ENCODE measurements at places on chromosomes 1 and 21. TPM values are rescaled to one million over a fixed set of nuclear protein-coding genes. Genes with fewer than 3 reads are reported as not detected.

Gene RHEX
- not detected for total RNA-seq

Gene SRRM1
- total RNA-seq, result 22.7 TPM

Gene OR10X1
- total RNA-seq, result not detected

Gene KRTAP13-2
- total RNA-seq, result not detected

Gene TMCC2
- 0.53 TPM for total RNA-seq

Gene CYP4A11
- 0.13 TPM for total RNA-seq

Gene RSPO1
- not detected for total RNA-seq

Gene OR2L13
- not detected for total RNA-seq

Gene MARK1
- 1.3 TPM for total RNA-seq
